Activated naive CD8-positive, alpha-beta T cell treated with anti-CD3 and anti-CD28 coated beads, Interleukin-2, amount 50 U/mL, for 24 hours (primary cell): ENCODE measurements at places on chromosomes 2 and 18.

GRCh38 chr2:25819597-25820039 is 58.7 kb downstream of the ASXL2 start:
- H3K4me1 ChIP-seq, result peaks cover 89% of the 10 kb centered on the region
- H3K27ac ChIP-seq, result no peak overlapping the region
- no peak for DNase-seq
- H3K4me3 ChIP-seq, result no peak overlapping the region
- peaks cover 39% of the 10 kb centered on the region for H3K36me3 ChIP-seq
- no peaks in the 10 kb centered on the region for H3K27me3 ChIP-seq

GRCh38 chr2:186576614-186577013 is 13.2 kb upstream of the ITGAV start:
- H3K27ac ChIP-seq, result no peak overlapping the region
- H3K36me3 ChIP-seq, result no peaks in the 10 kb centered on the region
- no peaks in the 10 kb centered on the region for H3K27me3 ChIP-seq
- no peak for DNase-seq

DNA sequence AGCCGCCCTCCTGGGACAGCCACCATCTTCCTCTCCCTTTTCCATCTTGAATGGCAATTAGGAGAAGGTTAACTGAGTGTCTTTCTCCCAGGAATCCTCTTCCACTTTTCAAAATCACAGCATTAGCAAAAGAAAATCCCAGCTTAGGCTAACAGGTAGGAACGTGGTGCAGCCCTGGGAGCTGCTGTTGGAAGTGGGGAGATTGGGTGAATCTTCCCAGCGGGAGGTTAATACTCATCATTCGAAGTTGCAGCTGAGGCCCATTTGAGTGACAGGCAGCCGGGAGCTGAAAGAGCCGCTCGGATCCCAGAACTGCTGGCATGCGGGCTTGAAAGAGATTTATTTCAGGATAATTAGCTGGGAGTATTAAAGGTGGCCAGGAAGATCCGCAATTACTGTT is 306.0 kb downstream of the BCL11A start:
- DNase-seq, result no peak
- H3K27me3 ChIP-seq, result no peaks in the 10 kb centered on the region
- H3K4me1 ChIP-seq, result no peaks in the 10 kb centered on the region
- H3K36me3 ChIP-seq, result no peaks in the 10 kb centered on the region
- no peak overlapping the region for H3K4me3 ChIP-seq
- no peak overlapping the region for H3K27ac ChIP-seq

DNA sequence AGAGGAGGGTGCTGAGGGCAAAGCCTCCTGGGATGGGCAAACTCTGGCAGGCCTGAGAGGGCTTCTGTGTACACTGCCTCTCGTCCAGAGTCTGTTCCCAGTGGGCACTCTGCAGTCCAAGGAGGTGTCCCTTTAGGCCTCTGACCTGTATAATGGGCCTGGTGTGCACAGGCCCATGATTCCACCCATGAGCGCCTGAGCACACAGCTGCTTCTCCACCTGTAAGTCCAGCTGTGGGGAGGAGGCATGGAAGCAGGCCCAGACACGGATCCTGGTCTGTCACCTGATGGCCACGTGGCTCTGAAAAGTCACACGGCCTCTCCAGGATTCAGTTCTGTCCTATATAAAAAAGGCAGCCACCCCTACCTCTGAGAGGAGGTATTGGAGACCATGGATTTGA is 57.0 kb downstream of the PARD6G start:
- H3K4me1 ChIP-seq, result peaks cover 19% of the 10 kb centered on the region
- no peak overlapping the region for H3K4me3 ChIP-seq
- no peak overlapping the region for H3K27ac ChIP-seq
- peaks cover 27% of the 10 kb centered on the region for H3K27me3 ChIP-seq

DNA sequence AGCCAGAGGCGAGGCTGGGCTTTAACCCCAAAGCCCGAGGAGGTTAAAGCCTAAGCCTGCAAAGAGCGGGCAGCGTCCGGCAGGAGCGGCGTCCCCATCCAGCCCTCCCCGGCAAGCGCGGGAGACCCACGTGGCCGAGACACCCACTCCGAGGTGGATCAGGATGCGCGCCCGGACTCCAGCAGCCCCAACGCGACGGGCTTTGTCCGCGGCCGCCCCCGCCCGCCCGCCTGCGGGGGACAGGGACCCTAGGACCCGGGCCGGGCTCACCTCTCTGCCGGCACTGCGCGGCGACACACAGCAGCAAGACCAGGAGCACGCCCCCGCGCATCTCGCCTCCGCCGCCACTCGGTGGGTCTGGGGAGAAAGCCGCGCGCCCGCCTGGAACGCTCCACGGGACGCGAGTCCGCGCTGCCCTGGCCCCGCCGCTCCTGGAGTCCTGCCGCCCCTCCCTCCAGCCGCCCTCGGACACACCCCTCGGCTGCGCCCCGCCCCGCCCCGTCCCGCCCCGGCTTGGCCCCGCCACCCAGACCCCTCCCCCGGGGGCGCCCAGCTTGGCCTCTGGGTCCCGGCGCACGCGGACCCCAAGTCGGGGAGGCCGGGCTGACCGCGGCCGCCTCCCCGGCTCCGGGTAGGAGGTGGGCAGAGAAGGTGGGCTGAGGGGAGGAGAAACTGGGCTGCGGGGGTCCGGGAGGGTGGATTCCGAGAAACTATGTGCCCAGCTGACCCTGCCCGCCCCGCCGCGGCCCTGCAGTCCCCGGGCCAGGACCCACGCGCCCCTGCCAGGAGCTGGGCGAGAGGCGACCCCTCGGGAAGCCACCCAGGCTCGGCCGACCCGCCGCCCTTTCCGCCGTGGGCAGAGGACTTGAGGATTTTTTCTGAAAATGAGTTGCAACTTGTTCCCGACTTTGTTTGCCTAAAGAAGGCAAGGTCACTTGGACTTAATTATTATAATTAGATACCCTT is at the start of gene LAMA1:
LAMA1 (minus strand) TSS at position 408 of the 966 bp plus-strand sequence; CDS start at position 331, 77 bp downstream.
- no peak within 1 kb of the TSS for H3K27ac ChIP-seq
- H3K4me3 ChIP-seq, result no peak within 1 kb of the TSS
- no peaks in the 10 kb centered on the region for H3K36me3 ChIP-seq
- peaks cover 35% of the 10 kb centered on the region for H3K27me3 ChIP-seq
- DNase-seq, result no peak

GRCh38 chr2:73116182-73116960 is 3.6 kb upstream of the RAB11FIP5 start:
- DNase-seq, result no peak
- no peak overlapping the region for H3K27ac ChIP-seq
- no peaks in the 10 kb centered on the region for H3K36me3 ChIP-seq
- H3K4me3 ChIP-seq, result no peak overlapping the region
- H3K27me3 ChIP-seq, result peaks cover 8% of the 10 kb centered on the region
